ENCODE measurements at places on chromosomes 5 and 9. TPM values are rescaled to one million over a fixed set of nuclear protein-coding genes. Genes with fewer than 3 reads are reported as not detected.

GRCh38 chr5:100694100-100694499 is 158.9 kb downstream of the FAM174A start:
- ATAC-seq, result no peak

GRCh38 chr9:98780059-98780749 is 16.2 kb downstream of the ANKS6 start:
- ATAC-seq, result no peak

Gene OTULINL
- total RNA-seq, result 7.3 TPM

- no peak for ATAC-seq
Observed at GRCh38 chr9:26813247-26813646, 79.4 kb downstream of the CAAP1 start.

Gene CCDC152
- total RNA-seq, result 1.3 TPM

DNA sequence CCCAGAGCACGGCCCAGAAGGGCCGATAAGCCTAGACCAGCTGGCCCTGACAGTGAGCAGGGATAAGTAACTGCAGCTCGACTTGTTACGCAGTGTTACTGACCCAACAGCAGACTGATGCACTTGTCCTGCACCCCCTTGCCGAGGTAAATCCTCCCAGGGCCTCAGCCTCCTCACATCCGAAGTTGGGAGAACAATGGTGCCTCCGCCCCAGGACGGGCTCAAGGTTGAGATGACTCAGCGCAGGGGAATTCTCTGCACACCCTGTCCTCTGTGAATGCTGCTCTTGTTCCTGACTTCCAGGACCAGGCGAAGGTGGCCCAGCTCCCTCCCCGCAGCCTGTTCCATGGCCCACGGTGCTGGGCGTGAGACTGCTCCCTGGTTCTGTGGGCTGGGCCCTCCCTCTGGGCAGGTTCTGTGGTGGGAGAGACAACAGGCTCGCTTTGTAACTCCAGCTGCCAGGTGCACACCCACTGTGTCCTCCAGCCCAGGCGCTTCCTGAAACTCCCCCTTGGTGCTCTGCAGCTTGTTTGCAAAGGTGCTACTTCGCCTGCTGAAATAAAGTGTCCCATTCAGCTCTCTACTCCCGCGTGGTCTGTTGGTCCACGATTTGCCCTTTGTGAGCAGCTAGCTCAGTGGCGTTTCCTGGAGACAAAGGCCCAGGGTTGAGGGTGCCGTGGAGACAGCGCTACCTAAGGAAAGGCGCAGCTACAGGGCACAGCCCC is 40.1 kb upstream of the SLC6A19 start:
- peak; percentile 26 for ATAC-seq

GRCh38 chr5:67149057-67149950 is 47.3 kb downstream of the CD180 start:
- ATAC-seq, result no peak

DNA sequence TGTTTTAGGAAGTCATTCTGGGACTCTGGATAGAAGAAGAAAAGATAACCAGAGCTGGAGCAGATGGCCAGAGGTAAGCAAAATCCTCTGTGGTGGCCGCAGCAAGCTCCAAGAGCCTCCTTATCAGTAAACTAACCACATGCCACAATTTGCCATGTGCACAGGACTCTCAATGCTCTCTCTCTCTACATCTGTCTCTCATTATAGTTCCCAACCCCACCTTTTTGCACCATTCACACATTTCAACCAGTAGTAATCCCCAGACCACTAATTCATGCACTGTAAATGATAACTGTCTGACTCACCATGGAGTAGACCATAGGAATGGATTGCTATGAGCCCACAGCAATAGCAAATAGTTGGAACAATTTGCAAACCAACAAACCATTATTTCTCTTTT is 526.1 kb downstream of the TLR4 start:
- ATAC-seq, result no peak

GRCh38 chr9:138112791-138113600 is 235.4 kb downstream of the CACNA1B start:
- ATAC-seq, result no peak

DNA sequence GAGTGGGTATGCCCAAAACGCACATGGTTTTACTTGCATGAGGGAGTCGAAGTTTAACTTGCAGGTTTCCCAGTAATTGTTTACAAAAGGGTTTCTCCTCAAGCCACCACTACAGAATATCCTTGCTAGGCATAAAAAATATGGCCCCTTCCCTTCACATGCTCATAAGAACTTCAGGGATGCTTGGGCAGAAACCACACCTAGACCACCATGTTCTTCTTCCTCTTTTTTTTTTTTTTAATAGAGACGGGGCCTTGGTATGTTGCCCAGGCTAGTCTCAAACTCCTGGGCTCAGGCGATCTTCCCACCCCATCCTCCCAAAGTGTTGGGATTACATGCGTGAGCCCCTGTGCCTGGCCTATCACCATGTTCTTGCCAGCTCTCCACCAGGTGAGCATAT is 18.6 kb upstream of the PLIN2 start:
- no peak for ATAC-seq

DNA sequence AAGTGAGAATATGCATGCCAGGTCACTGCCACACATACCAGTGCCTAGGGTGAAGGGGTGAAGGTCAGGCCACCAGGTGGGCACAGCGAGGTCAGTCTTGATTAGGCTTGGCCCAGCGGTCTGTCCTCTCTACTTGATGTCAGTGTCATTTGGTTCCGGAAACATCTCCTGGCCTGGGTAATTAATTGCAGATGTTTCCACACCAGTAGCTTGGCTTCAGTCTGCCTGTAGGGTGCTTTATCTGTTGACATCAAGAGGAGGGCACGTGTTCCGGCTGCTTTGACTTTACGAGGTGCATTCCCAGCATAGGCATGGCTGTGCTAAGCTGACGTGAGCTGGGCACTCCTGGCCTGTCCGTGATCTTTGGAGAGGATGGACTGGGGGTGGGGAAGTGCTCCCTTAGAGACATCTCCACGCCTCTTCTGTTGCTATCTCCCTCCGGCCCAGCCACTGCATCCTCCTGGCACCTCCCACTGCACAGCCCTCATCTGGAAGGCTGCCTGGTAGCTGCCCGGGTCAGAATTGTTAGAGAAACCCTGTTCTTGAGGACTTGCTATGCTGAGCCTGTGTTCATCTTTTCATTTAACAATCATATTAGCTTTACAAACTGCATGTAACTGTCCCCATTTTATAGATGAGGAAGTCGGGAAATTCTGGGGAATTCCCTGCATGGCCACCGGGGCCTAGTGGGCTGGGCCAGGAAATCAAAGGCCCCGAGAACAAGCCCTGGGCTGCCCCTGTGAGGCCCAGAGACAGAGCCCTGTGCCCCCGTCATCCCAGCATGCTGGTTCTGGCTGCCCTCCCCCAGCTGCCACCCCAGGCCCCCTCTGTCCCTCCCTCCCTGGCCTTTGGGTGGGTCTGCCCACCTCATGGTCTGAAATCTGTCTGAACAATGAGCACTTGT is 29.1 kb downstream of the JADE2 start:
- peak; percentile 93 for ATAC-seq

DNA sequence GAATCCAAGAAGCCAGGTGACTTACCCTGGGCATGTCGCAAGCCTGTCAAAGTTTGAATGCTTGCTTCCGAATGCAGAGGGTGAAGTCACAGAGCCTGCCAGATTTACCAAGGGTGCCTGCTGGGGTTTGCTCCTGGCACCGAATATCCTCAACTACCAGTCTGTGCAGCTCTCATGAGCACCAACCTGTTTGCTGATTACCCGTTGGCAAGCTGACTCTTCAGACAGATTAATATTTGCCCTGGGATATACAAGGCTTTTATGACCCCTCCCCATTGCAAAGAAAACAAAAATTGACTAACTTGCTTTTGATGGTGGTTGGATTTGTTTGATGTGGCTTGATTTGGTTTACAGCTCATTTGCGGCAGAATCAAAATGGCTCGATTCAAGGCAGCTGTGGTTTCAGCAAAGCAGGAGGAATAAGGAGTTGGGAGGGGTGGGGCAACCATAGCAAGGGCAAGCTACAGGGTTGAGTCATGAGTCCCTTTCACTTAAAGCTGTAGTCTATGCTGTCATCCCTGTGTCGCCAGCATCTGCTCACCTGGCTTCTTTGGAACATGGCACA is 82.3 kb upstream of the AGXT2 start:
- no peak for ATAC-seq

Gene CLTA
- total RNA-seq, result 166 TPM

GRCh38 chr5:100777680-100778300 is 125.3 kb downstream of the ST8SIA4 start:
- peak; percentile 77 for ATAC-seq

Gene HDHD3
- total RNA-seq, result 7.5 TPM

- ATAC-seq, result no peak
Observed at GRCh38 chr9:3386753-3387152, 139.0 kb downstream of the RFX3 start.

Gene FREM1
- 57.0 TPM for total RNA-seq

Gene PCDHGC5
- total RNA-seq, result 0.31 TPM

GRCh38 chr5:65874241-65874640 is 52.1 kb upstream of the ERBIN start:
- no peak for ATAC-seq

Gene FAM163B
- 1.6 TPM for total RNA-seq

GRCh38 chr9:107928701-107929371 is 439.3 kb upstream of the KLF4 start:
- ATAC-seq, result peak; percentile 19

GRCh38 chr9:93096811-93097382 is 880 bp downstream of the CARD19 start:
- no peak for ATAC-seq

GRCh38 chr5:154273963-154274827 is 83.7 kb downstream of the GALNT10 start:
- ATAC-seq, result no peak

DNA sequence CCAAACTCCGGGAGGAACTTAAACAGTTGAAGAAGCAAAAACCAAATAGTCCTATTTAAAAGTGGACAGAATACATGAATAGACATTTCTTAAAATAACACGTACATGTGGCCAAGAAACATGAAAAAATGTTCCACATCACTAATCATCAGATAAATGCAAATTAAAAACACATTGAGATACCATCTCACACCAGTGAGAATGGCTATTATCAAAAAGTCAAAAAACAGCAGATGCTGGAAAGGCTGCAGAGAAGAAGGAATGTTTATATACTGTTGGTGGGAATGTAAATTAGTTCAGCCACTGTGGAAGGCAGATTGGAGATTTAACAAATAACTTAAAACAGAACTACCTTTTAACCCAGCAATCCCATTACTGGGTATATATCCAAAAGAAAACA is 283.0 kb upstream of the IZUMO3 start:
- no peak for ATAC-seq

Gene PDLIM4
- total RNA-seq, result 68.2 TPM

Gene C8G
- 2.1 TPM for total RNA-seq

Gene ANKRD18B
- total RNA-seq, result 1.2 TPM

GRCh38 chr9:88322906-88323566 is 65.2 kb upstream of the SPIN1 start:
- no peak for ATAC-seq

- no peak for ATAC-seq
Observed at GRCh38 chr5:151414536-151414935, 32.9 kb upstream of the SLC36A1 start.

DNA sequence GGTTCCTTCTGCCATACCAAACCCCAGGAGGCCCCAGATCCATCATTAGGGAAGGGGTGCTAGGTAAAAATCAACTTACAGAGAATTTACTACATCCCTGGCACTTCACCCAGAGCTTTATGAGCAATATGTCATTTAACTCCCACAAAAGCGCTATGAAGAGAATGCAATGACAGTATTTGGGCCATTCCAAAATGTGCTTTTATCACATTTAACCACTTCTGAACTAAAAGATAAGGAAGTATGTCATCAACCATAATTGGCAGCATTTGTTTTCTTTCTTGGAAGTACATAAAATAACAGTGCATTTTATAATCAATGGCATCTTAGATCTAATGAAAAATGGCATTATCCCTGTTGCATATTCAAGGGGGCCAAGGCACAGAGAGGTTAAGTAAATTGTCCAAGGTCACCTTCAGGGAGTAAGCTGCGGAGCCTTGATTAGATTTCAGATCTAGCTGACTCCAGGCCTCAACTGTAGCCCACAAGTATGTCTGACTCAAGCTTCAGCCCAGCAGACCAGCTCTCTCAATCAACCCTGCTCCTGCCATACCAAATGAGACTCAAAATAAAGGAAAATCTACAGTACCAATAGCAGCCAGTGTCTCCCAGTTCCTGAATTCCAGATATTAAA is 16.5 kb downstream of the SH3TC2 start:
- ATAC-seq, result no peak
